ENCODE measurements at places on chromosomes 3 and 15.

GRCh38 chr3:25854635-25855034 lies 64.7 kb downstream of the OXSM start:
- DNase-seq, result no peak

DNA sequence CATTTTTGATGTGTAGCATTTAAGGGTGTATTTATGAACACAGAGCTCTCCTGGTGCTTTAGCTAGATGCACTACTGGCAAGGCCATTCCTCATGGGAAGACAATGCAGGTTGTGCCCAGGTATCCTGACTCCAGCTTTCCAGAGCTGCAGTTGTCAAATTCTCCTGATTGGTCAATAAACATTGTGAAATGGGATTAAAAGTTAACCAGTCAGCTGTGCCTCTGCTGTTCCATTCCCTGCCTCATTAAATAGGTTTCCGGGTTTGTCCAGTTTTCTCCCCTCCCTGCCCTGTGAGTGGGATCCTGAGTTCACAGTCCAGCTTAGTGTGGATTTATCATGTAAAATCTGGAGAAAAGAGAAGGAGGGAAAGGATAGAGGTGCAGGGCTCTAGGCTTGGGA lies 207.3 kb downstream of the SQOR start:
- DNase-seq, result no peak

DNA sequence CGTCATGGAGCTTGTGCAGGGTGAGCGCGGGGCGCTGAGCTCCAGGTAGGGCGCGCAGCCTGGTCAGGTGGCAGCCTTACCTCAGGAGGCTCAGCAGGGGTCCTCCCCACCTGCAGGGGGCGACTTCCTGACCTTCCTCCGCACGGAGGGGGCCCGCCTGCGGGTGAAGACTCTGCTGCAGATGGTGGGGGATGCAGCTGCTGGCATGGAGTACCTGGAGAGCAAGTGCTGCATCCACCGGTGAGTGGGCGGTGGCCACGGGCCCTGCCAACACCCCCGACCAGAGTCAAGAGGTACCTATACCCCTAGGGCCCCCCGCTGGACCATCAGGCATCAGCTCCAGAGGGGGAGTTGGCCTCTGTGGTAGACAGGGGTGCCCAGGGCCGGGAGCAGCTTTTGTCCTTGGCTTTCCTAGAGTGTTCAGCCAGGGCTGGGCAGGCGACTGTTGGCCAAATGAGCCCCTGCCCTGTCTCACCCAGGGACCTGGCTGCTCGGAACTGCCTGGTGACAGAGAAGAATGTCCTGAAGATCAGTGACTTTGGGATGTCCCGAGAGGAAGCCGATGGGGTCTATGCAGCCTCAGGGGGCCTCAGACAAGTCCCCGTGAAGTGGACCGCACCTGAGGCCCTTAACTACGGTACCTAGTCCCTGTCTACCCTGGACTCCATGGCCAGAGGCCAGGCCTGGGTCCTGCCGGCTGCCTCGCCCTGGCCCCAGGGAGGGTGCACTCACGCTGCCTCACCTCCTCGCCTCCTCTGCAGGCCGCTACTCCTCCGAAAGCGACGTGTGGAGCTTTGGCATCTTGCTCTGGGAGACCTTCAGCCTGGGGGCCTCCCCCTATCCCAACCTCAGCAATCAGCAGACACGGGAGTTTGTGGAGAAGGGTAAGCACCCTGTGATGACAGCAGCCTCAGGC lies 9.1 kb downstream of the FES start:
- DNase-seq, result no peak

GRCh38 chr3:185820973-185821758 lies 3.7 kb downstream of the IGF2BP2 start:
- no peak for DNase-seq

DNA sequence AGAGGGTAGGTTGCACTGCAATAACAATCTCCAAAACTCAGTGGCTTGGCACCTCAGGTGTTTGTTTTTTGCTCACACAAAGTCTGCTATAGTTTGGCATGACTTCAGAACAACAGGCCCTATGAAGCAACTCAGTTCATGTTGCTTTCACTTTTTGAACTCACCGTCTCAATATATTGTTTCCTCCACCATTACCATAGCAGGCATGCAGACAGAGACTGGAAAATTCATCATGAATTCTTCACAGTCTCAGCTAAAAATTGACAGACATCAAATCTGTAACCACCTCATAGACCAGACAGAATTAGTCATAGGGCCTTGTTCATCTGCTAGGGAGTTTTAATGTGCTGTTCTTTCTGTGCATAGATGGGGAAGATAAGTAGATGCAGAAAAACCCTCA lies 161.4 kb upstream of the POU1F1 start:
- no peak for DNase-seq

DNA sequence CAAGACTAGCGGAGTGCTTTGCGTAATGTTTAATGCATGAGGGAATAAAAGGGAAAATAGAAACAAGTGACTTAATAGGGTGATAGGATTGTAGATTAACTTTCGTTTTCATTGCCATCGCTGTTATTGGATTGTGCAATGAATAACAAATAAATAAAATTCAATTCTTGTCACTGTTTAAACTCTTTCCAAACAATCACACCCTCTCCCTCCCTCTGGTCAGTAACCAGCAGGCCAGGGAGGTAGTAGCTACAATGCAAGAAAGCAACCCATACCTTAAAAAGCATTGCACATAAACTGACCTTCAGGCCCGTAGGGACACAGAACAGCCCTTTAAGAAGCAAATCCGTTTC lies 705 bp upstream of the TFRC start:
- no peak for DNase-seq

DNA sequence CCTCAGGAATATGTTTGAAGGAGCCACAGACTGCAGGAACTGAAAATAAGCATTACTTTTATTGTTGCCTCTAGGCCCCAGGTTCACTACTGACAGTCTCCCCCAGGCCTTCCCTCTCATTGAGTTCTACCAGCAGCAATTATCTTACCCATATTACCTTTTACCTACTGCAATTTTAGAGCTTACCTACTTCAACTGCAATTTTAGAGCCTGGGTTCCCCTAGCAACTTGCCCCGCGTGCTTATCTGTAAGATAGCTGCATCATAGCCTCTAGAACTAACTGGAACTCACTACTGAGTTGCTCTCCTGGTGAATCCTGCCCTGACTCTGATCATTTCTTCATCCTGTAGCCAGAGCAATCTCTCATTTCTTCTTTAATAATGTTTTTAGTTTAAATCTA lies 29.2 kb upstream of the WWTR1 start:
- DNase-seq, result no peak

DNA sequence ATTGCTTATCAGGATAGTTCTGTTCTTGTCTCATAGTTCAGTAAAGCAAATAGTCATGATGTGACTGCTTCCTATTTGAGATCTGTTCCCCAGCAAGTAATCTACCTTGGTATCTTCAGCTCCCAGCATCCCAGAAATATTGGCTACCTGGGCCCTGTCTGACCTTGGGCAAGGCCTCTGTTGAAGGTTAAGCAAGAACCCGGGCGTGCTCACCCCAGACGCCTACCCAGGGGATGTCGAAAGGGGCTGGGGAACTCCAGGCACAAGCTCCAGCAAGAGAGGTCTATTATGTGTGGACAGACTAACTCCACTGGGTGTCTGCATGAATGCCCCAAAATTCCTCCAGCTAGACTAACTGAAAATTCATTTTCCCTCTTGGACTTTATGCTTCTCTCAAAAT lies 37.3 kb upstream of the IGF1R start:
- DNase-seq, result no peak

- no peak for DNase-seq
These were observed 16.0 kb upstream of the MEGF11 start for GRCh38 chr15:66269326-66270090.

- no peak for DNase-seq
These were observed 65.5 kb downstream of the SSUH2 start for GRCh38 chr3:8579096-8579495.

DNA sequence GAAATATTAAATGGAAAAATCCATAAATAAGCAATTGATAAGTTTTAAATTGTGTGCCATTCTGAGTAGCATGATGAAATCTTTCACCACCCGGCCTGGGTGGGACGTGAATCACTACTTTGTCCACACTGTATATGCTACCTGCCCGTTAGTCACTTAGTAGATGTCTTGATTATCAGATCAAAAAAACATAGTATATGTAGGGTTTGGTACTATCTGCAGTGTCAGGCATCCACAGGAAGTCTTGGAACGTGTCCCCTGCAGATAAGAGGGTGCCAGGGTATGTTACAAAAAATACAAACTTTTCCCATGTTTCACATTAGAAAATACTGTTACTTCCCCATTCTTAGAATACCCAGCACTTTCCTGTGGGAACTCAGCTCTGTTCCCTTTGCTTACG lies 35.2 kb downstream of the FAM81A start:
- DNase-seq, result no peak

DNA sequence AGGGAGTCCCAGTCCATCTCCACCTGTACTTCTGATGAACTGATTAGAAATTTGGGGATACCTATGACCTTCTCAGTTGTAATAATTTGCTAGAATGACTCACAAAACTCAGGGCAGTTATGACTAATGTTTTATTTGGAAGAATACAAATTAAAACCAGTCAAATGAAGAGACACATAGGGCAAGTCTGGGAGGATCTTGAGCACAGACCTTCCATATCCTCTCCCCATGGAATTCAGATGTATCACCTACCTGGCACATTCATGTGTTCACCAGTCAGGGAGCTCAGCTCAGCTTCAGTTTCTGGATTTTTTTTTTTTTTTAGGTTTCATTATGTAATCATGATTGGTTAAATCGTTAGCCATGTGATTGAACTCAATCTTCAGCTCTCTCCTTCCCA lies 247.7 kb downstream of the VGLL3 start:
- DNase-seq, result no peak

DNA sequence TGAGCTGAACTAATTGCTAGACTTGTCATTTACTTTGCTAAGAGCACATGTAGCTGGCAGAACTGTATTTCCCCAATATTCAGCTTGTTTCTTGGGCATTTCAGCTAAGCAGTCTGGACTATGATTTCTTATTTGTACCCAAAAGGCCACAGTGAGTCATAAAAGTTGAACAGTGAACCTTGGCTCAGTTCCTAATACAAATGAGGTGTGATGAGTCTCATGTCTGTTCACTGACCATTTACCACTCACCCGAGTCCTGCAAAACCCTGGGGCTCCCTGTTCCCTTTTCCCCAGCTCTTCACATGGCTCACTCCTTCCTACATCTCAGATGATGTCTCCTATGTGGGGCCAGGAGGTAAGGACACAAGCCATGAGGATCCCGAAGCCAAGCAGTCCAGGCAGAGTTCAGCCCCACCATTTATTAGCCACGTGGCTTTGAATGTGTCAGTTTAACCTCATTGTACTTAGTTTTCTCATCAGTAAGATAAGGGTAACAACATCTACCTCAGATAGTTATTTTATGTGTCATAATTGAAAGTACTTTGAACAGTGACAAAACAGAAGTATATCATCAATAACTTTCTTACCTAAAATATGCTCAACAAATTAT lies 239.3 kb downstream of the IL5RA start:
- no peak for DNase-seq

DNA sequence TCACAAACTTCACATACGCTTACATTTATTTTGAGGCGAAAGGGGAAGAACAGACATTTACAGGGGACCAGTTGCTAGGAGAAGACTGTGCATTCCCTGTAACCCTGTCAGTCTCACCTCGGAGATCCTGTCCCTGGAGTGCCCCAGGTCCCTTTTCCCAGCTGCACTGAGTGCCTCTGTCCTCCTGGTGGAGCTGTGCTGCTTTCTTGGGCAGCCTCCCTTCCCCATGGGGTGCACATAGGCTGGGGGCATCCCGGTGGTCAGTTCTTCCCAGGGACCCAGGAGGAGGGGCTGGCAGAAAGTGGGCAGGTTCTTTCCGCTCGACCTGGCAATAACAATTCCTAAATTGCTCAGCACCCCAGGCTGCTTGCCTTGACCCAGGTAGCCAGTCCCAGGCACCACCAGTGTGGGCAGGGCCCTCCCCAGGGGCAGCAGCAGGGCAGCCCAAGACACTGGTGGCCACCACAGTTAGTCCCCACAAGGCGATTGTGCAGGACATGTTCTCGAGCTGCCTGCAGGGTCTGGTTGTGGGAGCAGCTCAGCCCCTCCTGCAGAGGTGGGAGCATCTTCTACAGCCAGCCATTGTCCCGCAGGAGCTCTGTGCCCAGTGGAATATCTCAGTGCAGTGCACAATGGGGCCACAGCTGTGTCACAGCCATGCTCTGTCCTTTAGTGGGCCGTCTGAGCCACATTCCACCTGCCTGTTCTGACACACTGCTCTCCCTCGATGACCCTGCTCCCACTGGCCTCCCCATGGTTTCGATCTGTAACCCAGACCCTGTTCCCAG lies 36.3 kb downstream of the APBA2 start:
- DNase-seq, result no peak

- DNase-seq, result no peak
These were observed 5.3 kb downstream of the INAFM2 start for GRCh38 chr15:40328751-40329150.

DNA sequence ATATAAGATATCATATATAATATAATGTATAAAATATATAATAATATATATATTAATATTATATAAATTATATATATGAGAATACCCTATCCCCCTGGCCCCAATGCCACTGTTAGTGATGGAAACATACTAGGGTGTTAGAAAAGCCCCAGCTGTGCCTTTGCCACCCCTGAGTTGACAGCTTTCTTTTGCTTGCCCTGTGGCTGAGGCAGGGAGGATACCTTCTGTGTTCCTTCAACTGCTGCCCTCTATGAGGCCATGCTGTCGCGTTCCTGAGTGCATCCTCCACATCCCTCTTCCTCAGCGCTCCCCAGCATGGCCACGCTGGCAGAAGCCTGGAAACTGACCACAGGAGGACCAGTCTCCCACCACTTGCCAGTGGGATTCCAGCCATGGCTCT lies 26.3 kb downstream of the FAN1 start:
- DNase-seq, result no peak

- DNase-seq, result no peak
These were observed 100.9 kb downstream of the P3H2 start for GRCh38 chr3:190019844-190020243.

- no peak for DNase-seq
These were observed 400.9 kb downstream of the TBL1XR1 start for GRCh38 chr3:176796371-176796770.

- no peak for DNase-seq
These were observed 377.5 kb downstream of the EDEM1 start for GRCh38 chr3:5565026-5565425.

DNA sequence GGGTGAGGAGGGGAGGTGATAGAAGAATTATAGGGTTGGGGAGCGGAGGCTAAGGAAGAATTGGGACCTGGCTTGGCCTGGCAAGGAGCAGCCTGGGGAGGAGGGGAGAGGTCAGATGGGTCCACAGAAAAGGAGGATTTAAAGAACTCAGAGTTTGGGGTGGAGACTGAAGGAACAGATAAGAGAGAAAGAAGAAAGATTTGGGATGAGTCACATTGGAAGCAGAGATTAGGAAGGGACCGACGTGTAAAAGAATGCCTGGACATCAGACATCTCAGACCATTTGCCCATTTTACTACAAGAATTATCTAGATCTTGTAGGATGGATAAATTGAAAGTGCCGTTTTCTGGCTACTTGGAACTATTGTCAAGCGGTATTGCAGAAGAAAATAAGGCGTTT lies 10.4 kb downstream of the TCAIM start:
- no peak for DNase-seq

GRCh38 chr3:71707595-71707994 lies 17.6 kb downstream of the EIF4E3 start:
- DNase-seq, result no peak

Data from stimulated activated CD8-positive, alpha-beta memory T cell treated with anti-CD3 and anti-CD28 coated beads, Interleukin-7, amount 100 ng/mL, for 4 hours (primary cell).